Cardiac muscle cell (in vitro differentiated cells and primary cell): ENCODE measurements at places on chromosomes 4 and X. TPM values are rescaled to one million over a fixed set of nuclear protein-coding genes. Genes with fewer than 3 reads are reported as not detected.

MMGT1 gene
- total RNA-seq = 8.3 and 8.5 TPM in 2 replicates

ADH7 gene
- total RNA-seq = not detected in 2 replicates

DNA sequence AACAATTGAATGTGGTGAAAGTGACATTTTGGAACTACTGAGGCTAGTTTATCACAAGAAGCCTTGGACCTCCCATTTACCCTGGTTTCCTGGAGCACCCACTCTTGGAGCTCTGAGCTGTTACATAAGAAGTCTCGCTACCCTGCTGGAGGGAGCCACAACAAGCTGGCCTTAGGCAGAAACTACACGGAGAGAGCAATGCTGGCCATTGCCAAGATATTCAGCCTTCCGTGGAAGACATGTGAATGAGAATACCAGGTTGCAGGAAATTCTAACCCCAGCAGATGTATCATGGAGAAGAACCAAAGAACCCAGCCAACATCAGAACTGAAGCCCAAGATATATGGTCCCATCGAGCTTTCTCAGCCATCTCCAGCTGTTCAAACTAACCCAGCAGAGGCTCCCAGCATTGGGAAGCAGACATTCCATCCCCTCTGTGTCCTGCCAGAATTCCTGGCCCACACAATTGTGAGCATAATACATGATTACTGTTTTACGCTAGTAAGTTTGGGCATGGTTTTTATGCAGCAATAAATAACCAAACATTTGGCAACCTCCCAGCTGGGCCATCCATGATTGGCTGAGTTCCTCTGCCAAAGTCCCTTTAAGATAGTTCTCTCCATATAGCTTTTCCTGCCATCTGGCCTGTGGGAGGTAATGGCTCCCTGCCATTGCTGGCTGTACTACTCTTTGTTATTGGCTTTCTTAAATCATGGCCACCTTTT, 17.9 kb upstream of the PDE5A start:
- DNase-seq = no peak

DNA sequence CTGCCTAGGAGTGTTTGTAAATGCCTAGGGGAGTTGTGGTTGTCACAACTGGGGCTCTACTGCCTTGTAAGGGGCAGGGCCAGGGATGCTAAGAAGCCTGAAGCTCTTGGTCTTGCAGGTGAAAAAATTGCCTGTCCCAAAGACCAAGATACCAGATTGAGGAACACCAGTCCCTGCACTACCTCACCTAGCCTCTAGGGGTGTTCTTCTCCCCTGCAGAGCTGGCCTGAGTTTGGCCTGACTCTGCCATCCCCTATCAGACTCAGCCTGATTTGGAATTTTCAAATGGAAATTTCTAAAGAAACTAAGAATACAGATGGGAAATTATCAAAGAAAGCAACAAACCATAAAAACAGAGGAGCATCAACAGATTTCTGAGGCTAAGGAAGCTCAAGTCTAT, 90.4 kb downstream of the ZC4H2 start:
- DNase-seq = peak; percentile 1

DNA sequence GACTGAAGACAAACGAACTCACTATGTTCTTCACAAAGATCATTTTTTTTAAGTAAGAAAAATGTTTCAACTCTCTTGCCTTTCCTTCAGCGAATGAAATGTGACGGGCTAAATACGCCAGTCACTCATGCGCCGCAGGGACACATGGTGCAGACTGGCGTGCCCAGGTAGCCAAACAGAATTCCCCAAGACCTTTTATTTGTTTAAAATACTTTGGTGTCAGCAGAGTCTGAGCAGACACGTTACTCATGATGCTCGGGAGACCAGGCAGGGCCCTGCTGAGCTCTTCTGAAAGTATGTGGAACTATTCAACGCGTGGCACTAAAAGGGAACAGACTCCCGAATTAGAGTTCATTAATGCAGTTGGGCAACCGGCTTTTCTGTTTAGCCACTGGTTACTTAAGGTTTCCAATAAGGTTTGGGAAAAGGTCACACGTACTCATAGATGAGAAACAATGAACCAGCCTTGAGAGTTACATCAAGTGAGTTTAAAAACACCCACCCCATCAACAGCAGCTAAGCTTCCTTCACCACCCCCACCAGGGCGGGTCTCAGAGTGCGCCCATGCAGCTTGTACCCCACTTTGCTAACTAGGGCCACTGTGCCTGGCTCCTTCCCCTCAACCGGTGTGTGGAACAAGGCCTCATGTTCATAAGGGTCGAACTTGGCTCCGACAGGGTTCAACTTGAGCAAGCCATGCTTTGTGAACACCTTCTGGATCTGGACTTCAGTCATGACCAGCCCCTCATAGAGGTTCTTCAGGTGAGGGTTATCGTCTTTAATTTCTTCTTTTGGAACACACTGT, 7.3 kb downstream of the GRPEL1 start:
- DNase-seq = no peak

DNA sequence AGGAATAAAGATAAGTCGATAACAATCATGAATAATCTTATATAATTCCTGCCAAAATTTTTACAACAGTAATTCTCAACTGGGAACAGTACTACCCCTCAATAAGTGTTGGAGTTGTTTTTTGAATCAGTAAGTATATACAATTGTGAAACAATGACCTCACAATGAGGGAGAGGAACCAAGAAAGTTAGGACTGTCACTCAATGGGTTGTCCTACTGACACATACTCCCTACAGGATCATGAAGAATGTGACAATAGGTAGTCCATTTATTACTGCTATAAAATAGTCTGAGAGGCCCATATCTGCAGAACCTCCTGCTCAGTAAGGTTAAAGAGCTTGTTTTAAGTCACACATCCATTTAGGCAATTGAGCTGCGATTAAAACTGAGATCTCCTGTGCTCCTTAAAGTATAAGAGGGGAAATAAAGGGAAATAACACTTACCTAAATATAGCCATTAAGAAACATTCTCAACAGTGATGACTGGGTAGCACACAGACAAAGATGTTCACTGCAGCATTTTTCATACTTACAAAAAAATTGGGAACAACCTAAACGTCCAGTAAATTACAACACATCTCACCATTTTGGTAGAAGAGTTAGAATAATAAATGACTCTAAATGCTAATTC, 26.2 kb downstream of the FBXW7 start:
- no peak for DNase-seq
